ENCODE measurements at places on chromosomes 12 and 14. TPM values are rescaled to one million over a fixed set of nuclear protein-coding genes. Genes with fewer than 3 reads are reported as not detected.

DNA sequence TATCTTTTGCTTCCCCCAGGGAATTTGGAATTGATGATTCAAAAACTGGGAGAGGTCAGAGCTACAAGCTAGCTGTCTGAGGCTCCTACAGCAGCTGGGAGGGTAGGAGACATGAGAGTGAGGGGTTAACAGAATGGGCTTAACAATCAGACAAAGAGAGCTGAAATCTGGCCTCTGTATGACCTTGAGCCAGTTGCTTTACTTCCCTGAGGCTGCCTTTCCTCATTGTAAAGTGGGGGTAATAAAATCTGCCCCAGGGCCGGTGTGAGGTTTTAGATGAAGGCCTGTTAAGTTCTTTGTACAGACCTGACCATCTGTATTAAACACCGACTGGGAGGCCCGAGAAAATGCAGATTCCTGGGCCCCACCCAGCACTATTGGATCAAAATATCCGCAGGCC lies 164.3 kb upstream of the NOS1 start:
- H3K4me1 ChIP-seq, result peaks cover 10% of the 10 kb centered on the region
- no peaks in the 10 kb centered on the region for H3K27me3 ChIP-seq
- H3K4me3 ChIP-seq, result no peak overlapping the region
- no peak for DNase-seq
- no peaks in the 10 kb centered on the region for H3K36me3 ChIP-seq
- H3K27ac ChIP-seq, result no peak overlapping the region

GRCh38 chr12:1632702-1633101 lies 3.7 kb downstream of the WNT5B start:
- H3K4me1 ChIP-seq, result peaks cover 9% of the 10 kb centered on the region
- H3K27me3 ChIP-seq, result peaks cover 6% of the 10 kb centered on the region
- H3K4me3 ChIP-seq, result no peak overlapping the region
- no peak for DNase-seq

GRCh38 chr12:22172501-22172900 lies 126.5 kb downstream of the CMAS start:
- no peaks in the 10 kb centered on the region for H3K36me3 ChIP-seq
- H3K4me1 ChIP-seq, result no peaks in the 10 kb centered on the region
- no peak for DNase-seq
- no peaks in the 10 kb centered on the region for H3K27me3 ChIP-seq
- no peak overlapping the region for H3K4me3 ChIP-seq

DNA sequence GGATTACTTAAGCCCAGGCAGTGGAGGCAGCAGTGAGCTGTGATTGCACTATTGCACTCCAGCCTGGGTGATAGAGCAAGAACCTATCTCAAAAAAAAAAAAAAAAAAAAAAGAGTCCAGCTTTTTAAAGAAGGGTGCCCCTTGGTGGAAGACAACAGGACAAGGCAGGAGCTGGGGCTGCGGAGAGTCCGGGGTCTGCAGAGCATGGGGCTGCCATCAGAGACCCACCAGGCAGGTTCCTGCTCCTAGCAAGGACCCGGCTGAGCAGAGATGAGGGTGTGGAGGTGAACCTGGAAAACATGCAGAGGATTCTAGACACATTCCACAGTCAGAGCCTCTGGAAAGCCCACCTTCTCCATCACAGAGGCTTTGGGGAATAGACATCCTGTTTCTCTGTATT lies 21.0 kb upstream of the CIPC start:
- H3K4me1 ChIP-seq, result peaks cover 10% of the 10 kb centered on the region
- no peaks in the 10 kb centered on the region for H3K27me3 ChIP-seq
- H3K36me3 ChIP-seq, result no peaks in the 10 kb centered on the region

GRCh38 chr12:109752117-109753053 lies 38.8 kb downstream of the FAM222A start:
- no peaks in the 10 kb centered on the region for H3K4me1 ChIP-seq
- DNase-seq, result no peak
- H3K27ac ChIP-seq, result no peak overlapping the region
- H3K4me3 ChIP-seq, result no peak overlapping the region

DNA sequence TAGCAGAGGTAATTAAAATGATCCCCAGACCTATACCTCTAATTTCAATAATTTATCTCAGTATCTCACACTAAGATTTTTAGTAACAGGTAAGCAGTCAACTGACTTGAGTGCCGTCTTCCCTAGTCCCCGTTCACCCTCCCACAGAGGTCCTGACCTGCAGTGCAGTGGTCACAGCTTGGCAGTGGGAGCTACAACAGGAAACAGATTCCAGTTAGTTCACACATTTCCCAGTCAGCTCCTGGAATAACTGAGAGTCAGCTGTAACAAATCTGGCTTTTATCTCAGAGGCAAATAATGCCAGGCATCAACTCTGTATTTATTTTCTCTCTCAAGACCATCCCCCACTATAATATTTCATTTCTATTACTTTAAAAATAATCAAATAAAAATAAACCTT lies 308.2 kb downstream of the ATP23 start:
- no peak overlapping the region for H3K4me3 ChIP-seq
- no peak overlapping the region for H3K27ac ChIP-seq
- no peaks in the 10 kb centered on the region for H3K4me1 ChIP-seq
- no peaks in the 10 kb centered on the region for H3K36me3 ChIP-seq

SMIM41 gene
- 0.47 TPM for total RNA-seq

IFI27 gene
- total RNA-seq, result 394 TPM

RPL10L gene
- not detected for total RNA-seq

GRCh38 chr12:101823039-101823438 lies 7.7 kb downstream of the GNPTAB start:
- H3K36me3 ChIP-seq, result no peaks in the 10 kb centered on the region
- H3K4me1 ChIP-seq, result peaks cover 10% of the 10 kb centered on the region
- H3K27ac ChIP-seq, result peak overlapping the region; percentile 28
- no peak overlapping the region for H3K4me3 ChIP-seq

- H3K36me3 ChIP-seq, result no peaks in the 10 kb centered on the region
- no peak overlapping the region for H3K27ac ChIP-seq
- no peak for DNase-seq
- H3K4me3 ChIP-seq, result no peak overlapping the region
- H3K27me3 ChIP-seq, result no peaks in the 10 kb centered on the region
Measured at GRCh38 chr12:30447061-30447750, 248.5 kb downstream of the IPO8 start.

GRCh38 chr12:6632026-6632983 lies 3.5 kb downstream of the LPAR5 start:
- H3K36me3 ChIP-seq, result no peaks in the 10 kb centered on the region
- H3K4me3 ChIP-seq, result no peak overlapping the region
- peaks cover 15% of the 10 kb centered on the region for H3K4me1 ChIP-seq
- no peaks in the 10 kb centered on the region for H3K27me3 ChIP-seq

C14orf39 gene
- total RNA-seq, result not detected

DNA sequence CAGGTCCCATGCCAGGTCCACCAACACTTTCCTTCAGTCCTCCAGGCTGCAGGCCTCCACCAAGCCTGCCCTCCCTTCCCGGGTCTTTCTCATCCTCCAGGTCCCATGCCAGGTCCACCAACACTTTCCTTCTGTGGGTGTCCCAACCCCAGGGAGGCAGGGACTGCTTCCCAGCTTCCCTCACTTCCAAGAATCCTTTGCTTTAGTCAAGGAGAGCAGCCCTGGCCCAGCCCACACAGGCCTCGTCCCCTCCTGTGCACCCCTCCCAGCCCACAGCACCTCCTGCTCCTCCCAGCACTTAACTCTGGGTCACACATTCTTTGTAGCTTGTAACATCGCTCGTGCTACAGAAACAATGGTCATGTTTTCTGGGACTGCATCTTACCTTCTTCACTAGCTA lies 72.9 kb downstream of the TESC start:
- H3K4me3 ChIP-seq, result no peak overlapping the region
- DNase-seq, result no peak
- H3K4me1 ChIP-seq, result peaks cover 4% of the 10 kb centered on the region
- H3K36me3 ChIP-seq, result no peaks in the 10 kb centered on the region
- H3K27ac ChIP-seq, result no peak overlapping the region
- no peaks in the 10 kb centered on the region for H3K27me3 ChIP-seq

TAS2R46 gene
- total RNA-seq, result 1.0 TPM

SLC16A7 gene
- total RNA-seq, result 26.0 TPM

- no peaks in the 10 kb centered on the region for H3K36me3 ChIP-seq
- no peak overlapping the region for H3K27ac ChIP-seq
- H3K4me1 ChIP-seq, result peaks cover 13% of the 10 kb centered on the region
- H3K27me3 ChIP-seq, result no peaks in the 10 kb centered on the region
- DNase-seq, result no peak
- no peak overlapping the region for H3K4me3 ChIP-seq
Measured at GRCh38 chr12:132066345-132066685, 77.8 kb downstream of the DDX51 start.

DNA sequence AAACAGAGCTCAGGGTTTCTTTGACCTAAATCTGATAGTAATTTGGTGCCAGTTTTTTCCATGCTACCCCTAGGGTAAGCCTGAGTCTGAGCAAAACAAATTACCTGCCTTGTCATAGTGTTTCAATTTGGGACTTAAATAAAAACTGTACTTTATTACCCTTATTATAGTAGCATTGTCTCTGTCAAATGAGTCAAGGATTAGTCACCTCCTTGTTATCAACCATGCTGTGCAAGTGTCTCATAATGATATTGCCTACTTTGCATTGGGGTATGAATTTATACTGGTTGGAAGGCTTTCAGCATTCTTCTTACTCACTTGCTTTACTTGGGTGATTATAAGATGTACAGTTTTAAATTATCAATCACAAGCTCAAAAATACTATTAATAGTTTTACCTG lies 380.0 kb downstream of the LRFN5 start:
- H3K27me3 ChIP-seq, result no peaks in the 10 kb centered on the region
- H3K4me1 ChIP-seq, result no peaks in the 10 kb centered on the region
- H3K4me3 ChIP-seq, result no peak overlapping the region
- no peaks in the 10 kb centered on the region for H3K36me3 ChIP-seq
- DNase-seq, result no peak

DNA sequence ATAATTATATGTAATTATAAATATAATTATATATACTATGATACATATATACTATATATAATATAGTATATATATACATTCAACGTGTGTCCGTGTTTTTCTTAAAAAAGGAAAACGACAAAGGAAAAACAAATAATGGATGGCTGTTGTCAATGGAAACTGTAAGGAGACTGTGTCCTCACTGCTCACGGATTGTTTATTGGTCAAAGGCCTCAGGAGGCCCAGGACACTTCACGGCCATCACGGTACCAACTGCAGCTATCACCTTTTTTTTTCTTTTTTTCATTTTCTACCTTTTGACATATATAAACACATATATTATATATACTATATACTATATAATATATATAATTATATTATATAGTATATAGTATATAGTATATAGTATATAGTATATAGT lies 113.4 kb downstream of the SPTSSA start:
- H3K27me3 ChIP-seq, result no peaks in the 10 kb centered on the region
- no peaks in the 10 kb centered on the region for H3K4me1 ChIP-seq
- no peak overlapping the region for H3K27ac ChIP-seq
- H3K36me3 ChIP-seq, result no peaks in the 10 kb centered on the region

GRCh38 chr12:30828686-30829085 lies 73.9 kb upstream of the CAPRIN2 start:
- no peak overlapping the region for H3K27ac ChIP-seq
- no peak for DNase-seq
- no peak overlapping the region for H3K4me3 ChIP-seq
- H3K27me3 ChIP-seq, result no peaks in the 10 kb centered on the region
- H3K36me3 ChIP-seq, result no peaks in the 10 kb centered on the region

- no peak overlapping the region for H3K4me3 ChIP-seq
- H3K27me3 ChIP-seq, result peaks cover 57% of the 10 kb centered on the region
- no peaks in the 10 kb centered on the region for H3K4me1 ChIP-seq
- H3K27ac ChIP-seq, result no peak overlapping the region
Measured at GRCh38 chr12:132456944-132457495, 32.9 kb upstream of the FBRSL1 start.

SLC6A15 gene
- not detected for total RNA-seq

- DNase-seq, result no peak
- H3K4me1 ChIP-seq, result no peaks in the 10 kb centered on the region
- H3K27ac ChIP-seq, result no peak overlapping the region
Measured at GRCh38 chr12:114998118-114998749, 314.3 kb upstream of the TBX3 start.

GRCh38 chr12:121996050-121996944 lies 25.4 kb upstream of the BCL7A start:
- H3K36me3 ChIP-seq, result no peaks in the 10 kb centered on the region
- peaks cover 12% of the 10 kb centered on the region for H3K4me1 ChIP-seq
- DNase-seq, result no peak
- H3K27me3 ChIP-seq, result no peaks in the 10 kb centered on the region
- no peak overlapping the region for H3K4me3 ChIP-seq

DNA sequence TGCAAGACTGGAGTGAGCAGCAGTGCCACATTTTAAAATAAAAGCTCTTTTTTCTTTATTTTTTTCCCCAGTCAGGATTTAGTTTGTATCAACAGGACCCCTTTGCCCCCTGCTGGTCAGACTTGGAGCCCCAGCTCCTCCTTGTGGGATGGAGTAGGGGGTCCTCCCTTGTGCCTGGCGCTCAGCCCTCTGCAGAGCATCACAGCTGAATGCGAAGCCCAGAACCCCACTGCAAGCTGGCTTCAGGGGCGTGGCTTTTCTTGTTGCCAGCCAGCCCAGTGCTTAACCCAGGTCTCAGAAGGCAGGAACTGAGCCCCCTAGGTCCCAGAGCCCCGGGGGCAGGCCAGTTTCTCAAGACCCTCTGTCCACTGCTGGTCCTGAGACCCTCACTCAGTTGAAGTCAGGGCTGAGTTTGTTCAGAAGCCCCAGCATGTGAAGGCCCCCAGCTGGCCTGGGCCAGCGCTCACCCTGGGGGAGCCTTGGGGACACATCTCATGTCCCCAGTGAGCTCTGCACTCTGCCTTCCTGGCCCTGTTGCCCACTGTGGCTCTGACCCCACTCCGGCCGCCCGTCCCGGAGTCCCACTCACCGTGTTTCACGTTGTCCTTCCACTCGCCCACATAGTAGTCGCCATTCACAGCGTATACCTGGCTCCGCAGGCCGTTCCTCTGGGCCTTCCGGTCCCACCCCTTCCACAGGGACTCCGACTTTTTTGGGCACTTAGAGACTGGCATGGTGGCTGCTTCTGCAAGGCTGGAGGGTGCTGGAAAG lies 519 bp downstream of the MORN3 start:
- peaks cover 7% of the 10 kb centered on the region for H3K4me1 ChIP-seq
- H3K36me3 ChIP-seq, result no peaks in the 10 kb centered on the region
- no peak overlapping the region for H3K4me3 ChIP-seq

AQP5 gene
- total RNA-seq, result 7.2 TPM

GRCh38 chr12:1607940-1608712 lies 13.7 kb upstream of the FBXL14 start:
- no peak for DNase-seq
- H3K36me3 ChIP-seq, result no peaks in the 10 kb centered on the region
- H3K27me3 ChIP-seq, result no peaks in the 10 kb centered on the region
- H3K4me1 ChIP-seq, result peaks cover 56% of the 10 kb centered on the region

DNA sequence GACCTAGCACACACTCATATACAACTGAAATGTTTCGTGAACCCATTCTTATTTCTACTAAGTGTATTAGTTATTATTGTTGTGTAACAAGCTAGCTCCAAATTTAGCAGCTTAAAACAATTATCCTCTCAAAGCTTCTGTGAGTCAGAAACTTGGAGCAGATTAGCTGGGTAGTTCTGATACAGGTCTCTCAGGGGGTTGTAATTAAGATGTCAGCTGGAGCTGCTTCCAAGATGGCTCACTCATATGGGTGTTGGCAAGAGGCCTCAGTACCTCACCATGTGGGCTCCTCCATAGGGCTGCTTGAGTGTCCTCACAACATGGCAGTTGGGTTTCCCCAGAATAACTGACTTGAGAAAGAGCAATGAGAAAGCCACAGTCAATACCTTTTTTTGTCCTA lies 9.8 kb downstream of the GPR135 start:
- H3K27ac ChIP-seq, result peak overlapping the region; percentile 30
- DNase-seq, result no peak
- no peak overlapping the region for H3K4me3 ChIP-seq
- no peaks in the 10 kb centered on the region for H3K27me3 ChIP-seq

CEP128 gene
- 10.0 TPM for total RNA-seq

MGAT4C gene
- 0.24 TPM for total RNA-seq

GZMB gene
- total RNA-seq, result 8.2 TPM

All from left lung (tissue), 14 donors.